ENCODE measurements at places on chromosomes 11 and 22.

- peak; percentile 10 for DNase-seq
Measured at GRCh38 chr22:31944700-31945442, 536 bp downstream of the YWHAH start.

DNA sequence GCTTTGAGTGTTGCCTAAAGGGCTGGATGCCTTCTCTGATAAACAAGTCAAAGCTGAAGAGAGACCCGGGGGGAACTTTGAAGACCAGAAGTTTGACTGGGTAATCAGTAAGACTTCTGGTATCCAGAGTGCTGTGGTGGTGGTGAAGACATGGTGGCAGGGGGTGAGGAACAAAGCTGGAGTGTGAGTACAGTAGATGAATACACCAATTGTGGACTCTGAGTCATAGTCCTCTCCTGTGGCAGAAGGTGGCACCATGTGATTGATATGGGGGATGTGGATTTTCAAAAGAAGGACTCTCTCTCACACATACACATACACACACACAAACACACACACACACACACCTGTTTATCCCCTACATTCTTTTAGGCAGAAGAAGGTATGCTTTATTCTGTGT, 12.3 kb downstream of the MS4A6A start:
- DNase-seq: no peak

DNA sequence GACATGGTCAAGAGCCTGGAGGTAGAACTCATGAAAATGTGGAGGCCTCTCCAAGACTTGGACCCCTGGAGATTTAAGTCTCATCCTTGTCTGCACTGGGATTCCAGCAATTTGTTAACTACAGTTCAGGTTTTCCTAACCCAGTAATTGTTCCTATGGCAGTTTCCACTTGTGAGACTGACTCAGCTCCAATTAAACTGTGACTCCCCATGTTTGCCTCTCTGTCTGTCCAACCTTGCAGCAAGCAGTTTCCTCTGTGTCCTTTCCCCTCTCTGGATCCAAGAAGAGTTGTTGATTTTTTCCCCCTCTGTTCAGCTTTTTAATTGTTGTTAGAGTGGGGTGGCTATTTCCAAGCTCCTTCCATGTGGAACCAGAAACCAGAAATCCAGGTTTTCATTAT, 16.2 kb upstream of the ARHGAP20 start:
- no peak for DNase-seq

GRCh38 chr11:99352642-99353041, 331.9 kb downstream of the CNTN5 start:
- no peak for DNase-seq

DNA sequence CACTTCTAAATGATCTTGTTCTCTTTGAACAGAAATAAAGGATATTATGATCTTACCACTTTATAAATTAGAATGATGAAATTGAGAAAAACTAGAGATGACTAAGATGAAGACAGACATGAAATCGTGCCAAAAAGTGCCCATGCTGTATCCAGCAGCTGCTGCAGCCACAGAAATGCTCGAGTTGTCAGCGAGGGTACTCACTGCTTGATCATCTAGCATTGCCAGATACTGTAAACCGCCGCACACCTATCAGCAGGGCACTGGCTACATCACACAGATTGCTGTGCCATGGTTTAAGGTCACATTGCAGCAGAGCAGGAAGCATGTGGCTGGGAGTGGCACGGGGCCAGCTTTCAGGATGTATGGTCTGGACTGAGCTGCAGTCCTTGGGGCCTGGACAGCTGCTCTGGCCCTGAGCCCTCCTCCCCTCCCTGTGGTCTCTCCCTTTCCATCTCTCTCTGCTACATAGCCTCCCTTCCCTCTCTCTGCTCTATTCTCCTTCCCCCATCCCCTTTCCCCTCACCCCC, 51.0 kb upstream of the SEPTIN5 start:
- DNase-seq: no peak

DNA sequence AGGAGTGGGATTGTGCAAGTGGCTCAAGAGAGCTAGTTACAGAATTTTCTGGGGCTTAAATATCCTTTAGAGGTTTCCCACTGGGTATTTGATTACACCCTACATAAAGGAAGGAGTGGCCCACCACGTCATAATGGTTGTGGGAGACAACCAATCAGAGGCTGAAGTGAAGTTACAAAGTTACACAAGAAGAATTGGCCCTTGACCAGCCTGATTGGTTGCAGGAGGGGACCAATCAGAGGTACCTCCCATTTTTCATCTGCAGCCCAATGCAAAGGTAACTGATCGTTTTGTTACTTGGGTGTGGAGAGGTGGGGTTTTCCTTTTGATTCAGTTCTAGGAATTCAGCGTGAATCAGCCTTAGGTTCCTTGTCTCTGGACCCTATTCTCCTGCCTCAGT, 430.5 kb upstream of the FAT3 start:
- DNase-seq: no peak
